Esophagus squamous epithelium (tissue), 5 donors: ENCODE measurements at places on chromosomes 16 and 17.

DNA sequence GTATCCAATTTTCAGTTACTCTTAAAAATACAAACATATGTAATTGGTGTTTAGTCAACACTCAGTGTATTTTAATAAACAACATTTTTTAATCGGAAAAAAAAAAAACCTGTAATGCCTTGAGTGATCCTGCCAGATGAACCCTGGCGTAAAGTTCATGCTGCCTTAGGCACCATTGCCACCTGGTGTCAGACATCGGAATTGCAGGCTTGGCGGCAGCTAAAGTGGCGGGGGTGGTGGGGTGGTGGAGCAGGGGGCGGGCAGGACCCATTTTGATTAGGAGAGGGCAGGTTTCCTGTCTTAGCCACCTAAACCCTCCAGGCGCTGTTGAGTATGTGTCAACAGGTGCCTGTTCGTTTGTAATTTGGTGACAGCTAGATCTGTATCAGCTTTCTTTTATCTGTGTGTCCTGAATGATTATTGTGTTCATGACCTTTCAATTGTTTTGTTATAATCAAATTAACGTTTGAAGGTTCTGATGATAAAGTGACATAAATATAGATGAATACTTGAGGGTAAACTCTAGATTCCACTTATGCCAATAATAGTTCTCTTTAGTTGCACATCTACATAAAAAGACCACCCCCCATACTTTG lies 588.7 kb downstream of the CDH13 start:
- DNase-seq: no peak

GRCh38 chr16:9509663-9510062 lies 418.2 kb downstream of the HAPSTR1 start:
- no peak for DNase-seq

DNA sequence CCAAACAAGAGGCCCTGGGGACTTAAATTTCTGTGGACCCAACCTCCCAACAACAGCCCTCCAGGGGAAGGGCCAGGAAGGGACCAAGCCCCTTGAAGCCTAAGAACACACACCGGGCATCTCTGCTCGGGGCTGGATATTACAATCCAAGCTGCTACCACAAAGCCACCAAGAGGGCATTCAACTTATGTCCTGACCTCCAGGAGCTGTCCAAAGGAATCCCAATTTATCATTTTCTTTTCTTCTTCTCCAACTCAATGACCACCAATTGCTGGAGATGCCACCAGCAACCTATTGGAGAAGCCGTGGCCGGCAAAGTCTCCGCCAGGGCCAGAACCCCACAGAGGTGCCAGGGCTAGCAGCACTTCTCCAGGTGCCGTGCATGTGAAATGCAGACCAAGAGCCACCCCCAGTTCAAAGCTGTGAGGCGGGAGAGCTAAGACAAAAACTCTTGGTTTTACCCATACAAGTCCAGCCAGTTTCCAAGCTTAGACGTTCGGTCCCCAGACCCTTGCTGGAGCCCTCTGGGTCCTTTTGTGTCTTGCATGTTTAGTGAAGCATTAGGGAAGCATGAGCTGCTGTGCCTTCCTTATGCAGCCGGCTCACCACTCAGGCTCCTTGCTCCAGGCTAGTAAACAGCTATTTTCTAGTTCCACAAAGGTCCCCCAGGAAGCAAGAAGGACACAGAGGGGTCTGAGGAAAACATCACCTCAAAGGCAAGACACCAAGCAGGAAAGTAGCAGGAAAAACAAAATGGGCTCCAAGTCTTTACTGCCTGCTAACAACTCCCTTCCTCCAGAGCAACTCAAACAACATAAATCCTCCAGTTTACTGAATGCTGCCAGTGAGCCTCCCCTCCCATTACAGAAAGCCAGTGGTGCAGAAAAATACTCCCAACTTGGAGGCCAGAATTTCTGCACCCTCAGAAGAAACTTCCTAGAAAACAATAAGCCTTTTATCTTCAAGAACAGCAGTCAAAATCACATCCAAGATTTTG lies 3.2 kb downstream of the PITPNA start:
- no peak for DNase-seq

DNA sequence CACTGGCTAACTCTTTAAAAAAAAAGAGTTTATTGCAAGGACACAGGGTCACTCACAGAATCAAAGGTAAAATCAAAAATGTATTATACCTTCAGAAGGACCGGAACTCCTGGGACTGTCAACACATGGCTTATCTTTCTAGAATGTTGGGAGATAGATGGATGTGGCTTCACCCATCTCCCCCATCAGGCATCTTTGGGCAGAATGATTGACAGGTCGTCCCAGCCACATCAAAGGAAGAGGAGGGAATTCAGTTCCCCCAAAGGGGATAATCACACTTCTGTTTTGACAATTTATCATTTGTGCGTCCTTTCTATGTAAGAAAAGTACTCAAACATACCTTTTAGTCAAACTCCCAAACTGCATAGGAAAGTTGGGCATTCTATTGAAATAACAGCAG lies 228.6 kb upstream of the CDH5 start:
- no peak for DNase-seq

- DNase-seq: no peak
Measured at GRCh38 chr16:55325080-55325447, 1.1 kb downstream of the IRX6 start.

- DNase-seq: no peak
Measured at GRCh38 chr17:35614810-35615209, 27.7 kb downstream of the AP2B1 start.

DNA sequence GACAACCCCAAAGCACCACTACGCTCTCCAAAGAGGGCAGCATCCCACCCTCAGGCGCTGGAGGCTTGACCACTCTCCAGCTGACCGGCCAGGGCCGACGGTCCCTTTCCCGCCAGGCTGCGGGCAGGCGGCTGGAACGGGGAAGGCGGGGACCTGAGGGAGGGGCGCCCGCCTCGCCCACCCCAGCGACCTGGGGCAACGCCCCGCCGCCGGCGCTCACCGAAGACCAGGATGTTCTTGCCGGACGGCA lies 431 bp downstream of the DYNC1LI2 start:
- no peak for DNase-seq

- no peak for DNase-seq
Measured at GRCh38 chr17:16254773-16255400, 37.9 kb downstream of the PIGL start.

GRCh38 chr17:13775450-13775849 lies 173.7 kb upstream of the HS3ST3A1 start:
- no peak for DNase-seq
